ENCODE measurements at places on chromosomes 5 and 9. TPM values are rescaled to one million over a fixed set of nuclear protein-coding genes. Genes with fewer than 3 reads are reported as not detected.

The ADGRV1 gene
- 0.13 TPM for total RNA-seq

The CAVIN4 gene
- 0.91 TPM for total RNA-seq

The SAPCD2 gene
- total RNA-seq: 2.9 TPM

The SMIM33 gene
- total RNA-seq: not detected

The PTGES gene
- 27.6 TPM for total RNA-seq

The TICAM2 gene
- total RNA-seq: 19.7 TPM

The ABLIM3 gene
- 3.0 TPM for total RNA-seq

The TAS2R1 gene
- not detected for total RNA-seq

The CDH18 gene
- under 0.01 TPM for total RNA-seq

The GNG10 gene
- 112 TPM for total RNA-seq

The CHD1 gene
- 50.6 TPM for total RNA-seq

The SNCB gene
- not detected for total RNA-seq

The ZBED3 gene
- total RNA-seq: 1.1 TPM

The PDE8B gene
- 0.11 TPM for total RNA-seq

The IL13 gene
- not detected for total RNA-seq

The ADCY2 gene
- 8.8 TPM for total RNA-seq

The JADE2 gene
- total RNA-seq: 27.0 TPM

The TNFSF15 gene
- 5.9 TPM for total RNA-seq

The MCIDAS gene
- total RNA-seq: 0.39 TPM
